ENCODE measurements at places on chromosomes 3 and 15.

- DNase-seq: no peak
Observed at GRCh38 chr3:188217726-188218125, 63.8 kb downstream of the LPP start.

DNA sequence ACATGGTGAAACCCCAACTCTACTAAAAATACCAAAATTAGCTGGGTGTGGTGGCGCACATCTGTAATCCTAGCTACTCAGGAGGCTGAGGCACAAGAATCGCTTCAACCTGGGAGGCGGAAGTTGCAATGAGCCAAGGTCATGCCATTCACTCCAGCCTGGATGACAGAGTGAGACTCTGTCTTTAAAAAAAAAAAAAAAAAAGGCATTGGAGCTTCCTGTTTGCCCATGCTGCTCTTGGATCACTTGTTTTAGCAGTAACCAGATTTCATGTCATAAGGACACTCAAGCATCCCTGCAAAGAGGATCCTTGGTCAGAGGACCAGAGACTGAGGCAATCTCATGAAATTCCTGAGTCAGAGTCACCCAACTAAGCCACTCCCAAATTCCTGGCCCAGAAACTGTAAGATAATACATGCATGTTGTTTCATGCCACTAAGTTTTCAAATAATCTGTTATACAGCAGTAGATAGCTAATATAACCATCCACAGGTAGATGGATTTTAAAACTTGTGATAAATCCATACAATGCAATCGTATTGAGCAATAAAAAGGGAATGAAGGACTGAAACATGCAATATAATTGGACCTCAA, 82.0 kb upstream of the XXYLT1 start:
- no peak for DNase-seq

DNA sequence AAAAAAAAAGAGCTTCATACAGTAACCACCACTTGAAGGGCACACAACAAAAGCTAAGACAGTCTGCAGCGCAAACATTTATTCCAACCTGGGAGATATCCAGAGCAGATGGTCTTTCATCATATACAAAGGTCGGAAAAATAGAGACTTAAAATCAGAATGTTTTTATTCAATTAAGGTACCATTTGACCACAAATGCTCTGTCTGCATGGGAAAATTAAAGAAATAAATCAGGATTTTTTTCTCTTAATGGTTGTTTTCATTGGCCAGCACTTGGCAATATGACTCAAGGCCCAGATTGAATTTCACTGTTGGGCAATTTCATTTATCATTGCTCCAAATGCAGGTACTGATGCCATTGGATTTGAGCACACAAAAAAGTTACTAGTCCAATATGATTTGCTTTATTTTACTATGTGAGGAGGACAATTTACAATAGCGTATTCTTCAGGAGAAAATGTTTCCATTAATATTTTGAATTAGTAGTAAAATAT, 145.9 kb upstream of the AGTR1 start:
- DNase-seq: no peak

DNA sequence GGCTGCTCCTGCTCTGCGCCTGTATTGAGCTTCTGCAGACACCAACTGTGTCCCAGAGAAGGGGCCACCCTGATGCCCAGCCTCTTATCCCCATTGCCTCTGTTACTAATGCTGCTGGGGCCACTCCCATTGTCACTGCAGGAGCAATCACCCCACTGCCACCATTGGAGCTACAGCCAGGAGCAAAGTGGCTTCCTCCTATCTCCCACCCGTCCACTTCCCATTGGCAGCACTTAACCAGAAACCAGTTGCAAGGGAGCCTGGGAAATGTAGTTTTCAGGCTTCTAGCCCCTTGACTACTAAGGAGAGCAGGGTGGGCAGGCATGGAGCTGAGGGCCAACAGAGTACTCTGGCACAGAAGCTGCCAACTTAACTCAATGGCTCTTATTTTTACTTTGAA, 55.9 kb upstream of the KLF13 start:
- no peak for DNase-seq

GRCh38 chr15:48449734-48450133, 118.5 kb downstream of the DUT start:
- DNase-seq: no peak
